Stimulated activated CD4-positive, alpha-beta T cell treated with anti-CD3 and anti-CD28 coated beads, Interleukin-1b, Interleukin-23, amount 100 ng/mL, for 1 hour (primary cell): ENCODE measurements at places on chromosomes 2 and 18.

GRCh38 chr2:235135990-235136561, 184.3 kb downstream of the SH3BP4 start:
- DNase-seq, result peak; percentile 27

DNA sequence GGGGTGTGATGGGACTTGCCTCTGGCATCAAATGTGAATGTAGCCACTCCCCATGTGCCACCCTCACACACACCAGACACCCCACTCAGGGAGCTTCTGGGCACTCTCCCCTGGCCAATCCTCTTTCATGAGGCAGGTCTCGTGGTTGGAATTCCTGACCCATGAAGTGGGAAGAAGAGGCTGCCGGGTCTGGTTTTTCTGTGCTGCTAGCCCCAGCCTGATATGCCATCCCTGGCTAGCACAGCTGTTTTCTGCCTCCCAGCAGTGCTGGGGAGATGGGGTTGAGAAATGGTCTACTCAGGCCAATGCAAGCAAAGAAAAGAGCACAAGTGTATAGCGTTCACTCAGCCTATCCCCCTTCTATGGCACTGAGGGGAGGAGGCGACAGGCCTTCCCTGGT, 1.2 kb upstream of the C2orf72 start:
- DNase-seq, result no peak

- DNase-seq, result no peak
Measured at GRCh38 chr2:220504938-220505503, 877.6 kb downstream of the SLC4A3 start.

DNA sequence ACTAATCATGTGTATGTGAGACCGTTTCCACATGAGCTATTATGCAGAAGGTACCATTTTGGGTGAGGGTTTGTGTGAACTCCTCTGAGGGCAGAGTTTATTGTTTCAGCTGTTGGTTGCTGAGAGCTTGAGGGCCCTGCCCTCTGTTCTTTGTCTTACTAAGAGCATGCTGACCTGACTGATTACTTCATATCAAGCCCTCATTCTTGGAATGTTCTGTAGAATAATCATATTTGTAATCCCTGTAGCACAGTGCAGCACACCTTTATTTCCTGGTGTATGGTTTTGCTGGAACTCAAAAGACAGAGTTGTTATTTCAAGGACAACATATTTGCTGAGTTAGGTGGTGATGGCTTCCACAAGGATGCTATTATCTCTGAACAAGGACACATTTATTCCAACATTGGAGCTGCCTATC, 118.5 kb downstream of the GALNT3 start:
- DNase-seq, result no peak

- no peak for DNase-seq
Measured at GRCh38 chr2:31979956-31980355, 30.9 kb downstream of the MEMO1 start.

- no peak for DNase-seq
Measured at GRCh38 chr2:181440919-181441318, 16.3 kb upstream of the ITGA4 start.

DNA sequence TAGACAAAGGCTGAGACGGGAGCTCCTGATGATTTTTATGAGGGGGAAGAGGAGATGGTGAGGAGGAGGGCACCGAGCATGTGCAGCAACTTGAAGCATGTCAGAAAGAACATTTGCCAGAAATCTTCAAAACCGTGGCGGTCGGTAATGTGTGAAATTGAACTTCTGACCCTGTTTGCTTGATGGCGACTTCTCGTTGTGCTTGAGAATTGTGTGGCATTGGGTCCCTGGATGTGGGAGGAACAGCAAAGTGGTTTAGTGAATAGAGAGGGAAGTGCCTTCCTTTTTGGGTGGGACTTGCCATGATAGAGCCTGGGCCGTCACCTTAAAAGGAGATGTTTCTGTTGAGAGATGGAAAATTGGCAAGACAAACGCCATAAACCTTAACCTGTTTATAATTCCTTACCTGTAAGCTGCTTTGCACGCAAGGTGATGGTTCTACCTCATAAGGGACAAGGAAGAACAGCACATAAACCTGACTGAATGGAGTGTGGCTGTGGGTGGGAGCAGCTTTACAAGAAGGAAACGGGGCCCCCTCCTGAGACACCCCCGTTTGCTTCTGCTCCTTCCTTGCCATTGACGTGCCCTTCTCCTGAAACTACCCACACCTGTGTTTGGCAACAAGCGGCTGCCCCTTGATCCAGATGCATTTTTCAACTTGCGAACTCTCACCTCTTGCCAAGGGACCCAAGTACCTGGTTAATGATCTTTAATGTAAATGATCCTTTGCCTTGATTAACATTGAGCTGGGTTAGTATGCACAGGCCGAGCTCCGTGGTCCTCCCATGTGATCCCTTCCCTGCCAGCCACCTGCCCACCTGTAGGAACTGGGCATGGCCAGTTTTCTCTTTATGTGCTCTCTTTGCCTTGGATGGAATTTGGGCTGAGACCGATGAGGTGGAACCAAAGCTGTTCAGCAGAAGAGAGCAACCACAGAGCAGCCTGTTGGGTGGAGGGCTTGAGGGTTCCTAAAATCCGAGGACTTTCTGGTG, 153.2 kb downstream of the NEDD4L start:
- DNase-seq, result no peak

GRCh38 chr2:128372621-128373341, 54.1 kb upstream of the HS6ST1 start:
- DNase-seq, result no peak

DNA sequence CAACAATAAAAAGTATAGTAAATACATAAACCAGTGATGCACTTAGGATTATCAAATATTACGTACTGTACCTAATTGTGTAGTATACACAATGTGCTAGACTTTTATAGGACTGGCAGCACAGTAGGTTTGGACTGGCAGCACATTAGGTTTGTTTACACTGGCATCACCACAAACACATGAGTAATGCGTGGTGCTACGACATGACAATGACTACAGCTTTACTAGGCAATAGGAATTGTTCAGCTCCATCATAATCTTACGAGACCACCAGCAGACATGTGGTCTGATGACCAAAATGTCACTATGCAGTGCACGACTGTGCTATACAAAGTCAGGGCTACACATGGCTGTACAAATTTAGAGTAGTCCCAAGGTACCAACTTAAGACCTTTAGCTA, 2.3 kb downstream of the MBOAT2 start:
- no peak for DNase-seq

DNA sequence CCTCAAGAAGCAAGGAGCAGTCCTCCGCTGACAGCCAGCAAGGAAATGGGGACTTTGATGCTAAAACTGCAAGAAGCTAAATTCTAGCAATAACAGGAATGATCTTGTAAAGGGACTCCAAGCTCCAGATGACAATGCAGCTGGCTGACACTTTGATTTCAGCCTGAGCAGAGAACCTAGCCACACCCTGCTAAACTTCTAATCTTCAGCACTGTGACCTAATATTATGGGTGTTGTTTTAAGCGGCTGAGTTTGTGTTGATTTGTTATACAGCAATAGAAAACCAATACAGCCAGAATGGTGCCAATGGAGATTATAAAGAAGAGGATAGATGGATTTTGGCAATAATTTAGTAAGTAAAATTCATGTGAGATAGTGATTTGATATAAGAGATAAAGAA, 196.7 kb upstream of the SPHKAP start:
- no peak for DNase-seq
